Left hindlimb (tissue), 1 donor: ENCODE measurements at places on chromosomes 13 and 19.

- peak; percentile 77 for DNase-seq
Measured at GRCh38 chr13:30142486-30143211, 164.7 kb downstream of the KATNAL1 start.

DNA sequence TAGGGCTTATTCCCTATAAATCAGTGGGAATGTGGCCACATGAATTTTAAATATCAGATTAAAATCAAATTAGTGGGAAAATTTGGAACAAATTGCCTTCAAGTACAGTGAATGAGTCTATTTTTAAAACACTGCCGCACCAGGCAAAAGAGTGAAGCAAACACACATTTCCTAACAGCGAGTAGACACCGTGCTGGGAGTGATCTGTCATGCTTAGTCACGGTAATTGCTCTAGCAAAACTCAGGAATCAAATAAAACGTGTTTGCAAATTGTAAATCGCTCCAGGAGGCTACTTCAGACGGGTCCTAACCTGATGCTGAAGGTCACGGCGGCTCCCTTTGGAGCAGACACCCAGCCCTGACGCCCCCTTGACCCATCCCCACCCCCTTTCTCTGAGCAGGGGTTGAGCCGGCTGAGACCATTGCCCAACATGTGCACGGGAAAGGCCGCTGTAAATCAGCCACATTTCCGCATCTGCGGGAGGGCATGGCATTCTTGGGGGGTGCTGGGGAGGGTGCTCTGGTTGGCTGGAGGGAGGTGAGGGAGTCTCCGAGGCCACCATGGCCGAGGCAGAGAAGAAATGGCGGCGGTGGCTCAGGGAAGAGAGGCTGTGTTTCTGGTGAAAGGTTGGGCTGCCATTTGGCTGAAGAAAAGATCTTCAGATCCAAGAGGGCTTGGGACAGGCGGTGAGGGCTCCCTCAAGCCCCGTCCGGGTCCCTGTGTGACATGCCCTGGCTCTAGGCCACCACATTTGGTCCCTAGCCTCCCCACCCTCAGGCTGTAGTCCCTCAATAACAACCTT is 8.9 kb downstream of the CEBPA start:
- no peak for DNase-seq

DNA sequence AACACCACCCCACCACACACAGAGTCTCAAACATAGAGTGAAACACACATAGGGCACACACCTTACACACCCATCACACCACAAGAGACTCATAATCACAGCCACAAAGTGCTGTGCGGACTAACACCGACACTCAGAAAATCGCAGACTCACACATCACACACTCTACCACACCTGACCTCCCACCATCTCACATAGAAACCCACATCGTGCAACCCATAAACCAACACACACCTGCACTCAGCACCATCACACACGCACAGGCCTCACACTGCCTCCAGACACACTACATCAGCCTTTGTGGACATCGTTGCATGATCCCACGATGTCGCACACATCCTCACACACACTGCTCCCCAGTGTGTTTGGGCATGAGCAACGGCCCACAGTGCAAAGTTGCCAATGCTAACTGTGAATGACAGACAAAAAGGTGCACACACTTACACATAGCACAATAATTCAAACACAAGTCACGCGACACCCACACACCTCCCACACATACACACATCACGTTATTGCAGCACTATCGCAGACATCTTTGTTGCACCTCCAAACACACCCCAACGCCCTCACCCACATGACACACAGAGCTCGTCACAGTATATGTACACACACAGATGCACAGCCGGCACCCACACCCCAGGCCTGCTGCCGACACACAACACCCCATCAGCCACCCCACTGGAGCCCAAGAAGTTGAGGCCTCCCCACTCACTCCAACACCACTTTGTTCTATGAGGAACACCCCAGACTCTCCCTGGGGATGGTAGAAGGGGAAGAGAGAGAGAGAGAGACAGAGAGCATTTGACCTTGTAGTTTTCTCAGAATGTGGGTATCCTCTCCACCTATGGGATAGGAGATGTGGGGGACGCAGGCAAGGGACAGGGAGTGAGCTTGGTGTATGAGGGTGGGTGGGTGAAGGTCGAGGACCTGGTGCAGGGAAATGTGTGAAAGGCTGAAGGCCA is 1.2 kb upstream of the ATP1A3 start:
- no peak for DNase-seq

- no peak for DNase-seq
Measured at GRCh38 chr19:13899912-13900584, 5.9 kb downstream of the BRME1 start.

DNA sequence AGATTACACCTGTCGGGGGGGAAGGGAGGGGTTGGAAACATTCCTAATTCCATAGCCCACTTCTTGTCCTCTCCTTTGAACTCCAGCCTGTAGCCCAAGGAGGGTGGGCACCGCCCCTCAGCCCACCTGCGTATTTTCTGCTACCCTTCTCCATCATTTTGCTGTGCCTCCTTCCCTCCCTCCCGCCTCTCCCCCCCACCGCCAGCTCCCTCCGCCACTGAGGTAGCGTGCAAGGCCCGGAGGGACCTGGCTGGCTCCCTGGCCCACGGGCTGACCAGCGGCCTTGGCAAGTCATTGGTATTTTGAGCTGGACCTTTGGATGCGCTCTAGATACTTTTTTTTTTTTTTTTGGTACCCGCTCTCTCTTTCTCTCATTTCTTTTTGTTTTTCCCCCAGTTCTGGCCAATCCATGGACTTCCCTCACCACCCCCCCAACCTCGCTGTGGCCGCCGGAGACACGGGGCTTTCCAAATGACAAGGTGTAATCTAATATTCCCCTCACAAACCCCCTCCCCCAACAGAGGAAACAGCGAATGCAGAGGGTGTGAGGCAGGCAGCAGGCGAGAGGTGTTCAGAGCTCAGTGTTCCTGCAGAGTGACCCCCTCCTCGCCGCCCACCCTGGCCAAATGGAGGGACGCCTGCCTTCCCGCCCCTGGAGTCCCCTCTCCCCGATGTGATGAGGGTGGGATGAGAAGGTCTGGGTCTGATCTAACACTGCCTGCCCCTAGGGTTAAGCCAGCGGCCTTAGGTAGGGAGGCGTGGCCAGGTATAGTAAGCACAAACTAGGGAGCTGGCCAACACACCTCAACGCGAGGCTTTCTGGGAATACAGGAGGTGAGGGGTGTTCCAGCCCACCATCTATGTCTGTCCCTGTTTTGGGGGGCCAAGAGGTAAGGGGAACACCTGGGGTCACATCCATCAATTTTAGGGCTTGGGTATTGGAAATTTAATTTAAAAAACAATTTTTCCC is 89.2 kb downstream of the PTPRS start:
- DNase-seq, result no peak

DNA sequence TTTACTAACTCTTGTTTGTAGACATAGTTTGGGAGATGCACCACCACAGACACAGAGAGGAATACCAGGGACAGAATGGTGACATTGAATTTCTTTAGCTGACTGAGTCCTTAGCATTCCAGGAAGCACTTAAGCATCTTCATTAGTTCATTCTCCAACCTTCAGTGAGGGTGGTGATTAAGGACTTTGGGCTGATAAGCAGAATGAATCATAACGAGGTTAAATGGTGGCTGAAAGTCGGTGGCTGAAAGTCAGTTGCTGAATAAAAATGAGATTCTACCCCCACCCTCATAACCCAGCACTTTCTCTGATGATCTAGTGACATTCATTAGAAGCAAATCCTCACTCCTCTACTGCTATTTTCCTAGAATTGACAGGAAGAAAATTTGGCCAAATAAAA is 10.6 kb downstream of the PCDH8 start:
- no peak for DNase-seq

DNA sequence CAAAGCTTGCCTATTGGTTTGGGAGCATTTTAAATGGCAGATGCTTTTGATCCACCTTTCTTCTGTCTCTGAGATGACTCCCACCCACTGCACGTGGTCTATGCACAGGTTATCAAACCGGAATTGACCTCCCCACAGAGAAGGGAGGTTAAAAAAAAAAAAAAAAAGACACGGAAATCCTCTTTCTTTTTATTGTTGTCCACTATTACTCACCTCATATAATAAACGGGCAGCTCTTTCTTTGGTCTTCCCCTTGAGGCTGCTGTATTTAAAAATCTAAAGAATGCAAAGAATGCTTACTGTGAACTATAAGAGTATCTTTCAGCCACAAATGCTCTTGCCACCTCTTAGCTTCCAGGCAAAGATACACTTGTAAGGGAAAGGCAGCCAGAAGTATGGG is 329.7 kb downstream of the NDFIP2 start:
- DNase-seq, result no peak

DNA sequence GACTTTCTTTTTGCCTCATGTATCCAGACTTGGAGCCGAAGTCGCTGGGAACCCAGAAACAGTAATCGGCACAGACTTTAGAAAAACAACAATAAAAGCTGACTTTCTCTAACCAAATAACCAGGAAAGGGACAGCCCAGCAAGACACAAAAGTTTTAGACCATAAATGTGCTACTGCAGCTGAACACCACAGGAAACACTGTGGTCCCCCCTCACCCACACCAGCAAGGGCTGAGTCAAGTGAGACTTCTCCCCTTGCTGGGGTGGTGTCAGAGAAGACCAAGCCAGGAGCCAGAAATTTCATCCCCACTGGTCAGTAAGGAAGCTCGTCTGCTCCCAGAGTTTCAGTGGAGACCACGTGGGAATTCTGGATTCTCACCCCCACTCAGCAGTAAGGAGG is 70.6 kb downstream of the ESD start:
- DNase-seq, result no peak

GRCh38 chr13:106118996-106119395 is 416.5 kb downstream of the EFNB2 start:
- DNase-seq, result no peak

GRCh38 chr19:33052352-33052972 is 12.2 kb downstream of the RHPN2 start:
- no peak for DNase-seq

DNA sequence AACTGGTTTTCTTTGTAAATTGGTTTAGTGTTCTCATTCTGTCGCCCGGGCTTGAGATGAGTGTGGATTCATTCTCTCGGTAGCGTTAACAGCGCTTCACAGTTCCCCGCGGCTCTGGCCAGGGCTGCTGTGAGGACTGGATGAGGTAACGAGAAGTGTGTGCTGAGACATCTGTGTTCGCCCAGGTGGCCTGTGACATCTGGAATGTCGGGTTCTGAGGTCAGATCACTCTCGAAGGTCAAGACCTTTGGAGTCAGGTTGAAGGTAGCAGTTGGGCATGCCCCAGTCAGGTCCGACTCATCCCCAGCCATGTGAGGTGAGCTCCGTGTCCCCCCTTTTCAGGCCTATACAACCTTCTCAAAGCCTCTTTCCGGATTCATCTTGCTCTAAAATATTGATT is 13.4 kb upstream of the TUBGCP3 start:
- no peak for DNase-seq

- DNase-seq, result no peak
Measured at GRCh38 chr13:24064371-24064770, 96.1 kb upstream of the SPATA13 start.

GRCh38 chr19:16034180-16034579 is 42.1 kb upstream of the TPM4 start:
- no peak for DNase-seq

DNA sequence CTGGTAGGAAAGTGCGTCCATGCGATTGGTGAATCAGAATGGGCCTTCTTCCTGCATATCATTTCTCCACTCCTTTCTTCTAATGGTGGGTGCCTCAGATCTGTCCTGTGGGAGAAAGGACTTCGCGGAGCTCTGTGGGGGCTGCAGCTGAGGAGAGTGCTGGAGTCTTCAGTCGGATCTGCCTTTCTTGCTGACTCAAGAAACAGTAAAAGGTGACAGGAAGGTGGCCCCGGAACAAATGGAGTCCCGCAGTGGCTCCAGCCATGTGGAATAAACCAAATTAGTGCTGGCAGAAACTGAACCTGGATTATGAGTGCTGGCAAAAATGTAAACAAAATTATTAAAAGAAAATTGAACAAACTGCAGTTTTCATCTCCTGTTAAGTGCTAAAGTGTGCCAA is 15.1 kb upstream of the GAS6 start:
- no peak for DNase-seq

GRCh38 chr13:21852043-21852442 is 181.2 kb downstream of the FGF9 start:
- no peak for DNase-seq

DNA sequence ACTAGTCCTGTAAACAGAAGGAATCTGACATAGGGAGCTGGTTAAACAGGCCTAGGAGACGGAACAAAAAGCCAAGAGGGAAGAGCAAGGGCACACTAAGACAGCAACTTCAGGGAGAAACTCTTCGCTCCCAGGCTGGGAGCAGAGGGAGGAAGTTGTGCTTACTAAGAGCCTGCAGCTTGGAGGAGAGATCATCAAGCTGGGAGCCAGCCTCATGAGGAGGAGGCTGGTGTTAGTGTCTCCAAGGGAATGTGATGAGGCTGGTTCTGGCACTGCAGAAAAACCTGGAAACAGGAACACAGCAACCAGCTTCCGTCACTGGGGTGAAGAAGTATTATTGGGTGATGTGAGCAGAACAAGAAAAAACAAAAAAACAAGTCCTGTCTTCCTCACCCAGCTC is 1027.3 kb downstream of the UQCRFS1 start:
- DNase-seq, result no peak

DNA sequence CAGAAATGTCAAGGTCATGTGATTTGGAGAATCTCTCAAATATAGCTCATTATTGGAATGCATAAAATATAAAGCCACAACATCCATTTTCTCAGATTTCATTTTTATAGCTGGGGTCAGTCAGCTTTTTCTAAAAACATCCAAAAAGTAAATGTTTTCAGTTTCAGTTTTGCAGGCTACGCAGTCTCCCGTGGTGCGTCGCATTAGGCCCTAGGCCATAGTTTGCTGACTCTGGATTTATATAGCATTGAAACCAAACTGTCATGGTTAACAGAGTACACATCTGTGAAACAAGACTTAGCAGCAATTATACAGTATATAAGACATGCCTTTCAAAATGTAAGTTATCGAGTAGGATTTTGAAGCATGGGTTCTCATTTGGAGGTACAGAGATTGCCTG is 140.0 kb downstream of the IRS2 start:
- DNase-seq, result no peak

DNA sequence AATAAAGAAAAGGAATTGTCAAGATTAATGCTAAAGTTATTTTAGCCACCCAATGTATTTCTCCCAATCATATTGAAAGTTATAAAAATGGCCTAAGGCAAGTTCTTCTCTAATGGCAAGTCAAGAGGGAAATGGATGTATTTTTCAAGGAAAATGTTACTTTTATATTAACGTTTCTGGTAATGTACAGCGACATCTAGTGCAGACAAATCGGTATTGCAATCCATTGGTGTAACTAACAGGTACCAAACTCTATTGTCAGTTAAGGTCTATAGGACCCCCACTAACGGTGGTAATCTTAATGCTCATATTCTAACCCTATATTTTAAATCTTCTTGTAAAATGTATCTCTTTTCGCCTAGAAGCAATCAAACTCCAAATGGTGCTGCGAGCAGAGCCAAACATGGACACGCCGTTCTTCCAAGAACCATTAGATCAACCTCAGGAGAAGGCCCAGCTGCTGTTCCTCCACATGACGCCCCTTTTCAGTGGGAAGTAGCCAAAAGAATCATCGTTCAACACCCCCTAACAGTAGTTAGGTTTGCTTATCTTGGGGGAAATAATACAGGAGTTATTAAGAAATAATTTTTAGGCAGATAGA is 98.5 kb upstream of the PABPC3 start:
- DNase-seq, result no peak

- no peak for DNase-seq
Measured at GRCh38 chr13:51977625-51978024, 33.6 kb downstream of the ATP7B start.

GRCh38 chr19:31037286-31037980 is 311.8 kb downstream of the TSHZ3 start:
- DNase-seq, result no peak
